ENCODE measurements at places on chromosomes 7 and 10. TPM values are rescaled to one million over a fixed set of nuclear protein-coding genes. Genes with fewer than 3 reads are reported as not detected.

DNA sequence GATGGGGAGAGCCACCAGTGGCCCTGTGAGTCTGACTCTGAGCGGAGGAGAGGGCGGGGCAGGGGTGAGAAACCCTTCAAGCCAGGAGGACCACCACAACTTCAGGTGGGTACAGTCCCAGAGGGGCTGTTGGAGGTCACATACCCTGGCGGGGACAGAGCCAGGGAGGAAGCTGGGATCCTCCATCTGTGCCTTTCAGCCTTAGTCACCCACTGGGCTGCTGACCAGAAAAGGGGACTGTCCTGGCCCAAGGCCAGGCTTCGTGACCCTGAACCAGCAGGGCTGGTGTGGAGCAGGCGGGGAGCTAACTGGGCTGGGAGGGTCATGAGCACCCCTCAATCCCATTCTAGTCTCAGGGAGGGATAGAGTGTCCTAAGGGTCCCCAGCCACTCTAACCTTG is 1.5 kb upstream of the CALHM3 start:
- DNase-seq = peak; percentile 11

- no peak for DNase-seq
Observed at GRCh38 chr10:79044846-79045245, 23.9 kb upstream of the ZMIZ1 start.

- no peak for DNase-seq
Observed at GRCh38 chr7:121202834-121203233, 126.0 kb upstream of the WNT16 start.

DNA sequence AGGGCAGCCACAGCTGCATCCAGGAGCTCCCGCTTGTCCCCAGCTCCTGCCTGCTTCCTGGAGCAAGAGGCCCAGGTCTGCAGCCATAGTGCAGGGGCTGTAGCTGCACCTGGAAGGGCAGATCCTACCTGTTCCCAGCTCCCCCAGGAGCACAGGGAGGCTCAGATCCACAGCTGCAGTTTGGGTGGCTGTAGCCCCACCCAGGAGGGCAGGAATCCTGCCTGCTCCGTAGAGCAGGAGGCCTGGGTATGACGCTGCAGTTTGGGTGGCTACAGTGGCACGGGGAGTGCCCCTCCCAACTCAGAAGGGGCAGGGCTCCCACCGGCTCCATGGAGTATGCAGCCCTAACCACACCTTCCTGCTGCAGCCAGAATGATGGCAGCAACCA is 26.7 kb upstream of the CDCA7L start:
- DNase-seq = no peak

GRCh38 chr7:56083150-56083785 is 9.5 kb downstream of the PHKG1 start:
- no peak for DNase-seq

Gene LAMB1
- 16.6 TPM for total RNA-seq

GRCh38 chr10:60964257-60965235 is 20.6 kb upstream of the RHOBTB1 start:
- DNase-seq = peak; percentile 83
